ENCODE measurements at places on chromosomes 3 and 15.

- H3K27ac ChIP-seq, result no peak overlapping the region
- peaks cover 2% of the 10 kb centered on the region for H3K27me3 ChIP-seq
- no peak overlapping the region for H3K4me3 ChIP-seq
Observed at GRCh38 chr15:81379269-81379668, 5.3 kb upstream of the TMC3 start.

DNA sequence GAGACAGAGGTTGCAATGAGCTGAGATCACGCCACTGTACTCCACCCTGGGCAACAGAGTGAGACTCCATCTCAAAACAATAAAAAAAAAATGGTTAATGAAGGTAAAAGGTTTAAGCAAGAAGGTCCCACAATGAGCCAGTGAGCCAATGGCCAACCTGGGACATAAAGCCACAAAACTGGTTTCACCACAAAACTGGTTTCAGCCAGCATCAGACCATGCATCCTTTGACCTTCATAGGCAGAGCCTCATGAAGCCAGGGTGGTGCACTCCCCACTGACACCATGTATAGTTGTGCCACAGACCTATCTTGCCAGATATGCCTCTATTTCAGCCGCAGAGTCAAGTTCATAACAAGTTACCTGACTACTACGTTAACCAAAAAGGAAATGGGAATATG lies 41.9 kb downstream of the SCAP start:
- no peaks in the 10 kb centered on the region for H3K27me3 ChIP-seq
- no peak overlapping the region for H3K4me3 ChIP-seq
- no peak for DNase-seq
- peaks cover 2% of the 10 kb centered on the region for H3K36me3 ChIP-seq
- no peaks in the 10 kb centered on the region for H3K4me1 ChIP-seq

GRCh38 chr3:196948442-196949284 lies 6.3 kb upstream of the NCBP2 start:
- H3K27me3 ChIP-seq, result no peaks in the 10 kb centered on the region
- no peaks in the 10 kb centered on the region for H3K36me3 ChIP-seq
- no peak overlapping the region for H3K4me3 ChIP-seq

DNA sequence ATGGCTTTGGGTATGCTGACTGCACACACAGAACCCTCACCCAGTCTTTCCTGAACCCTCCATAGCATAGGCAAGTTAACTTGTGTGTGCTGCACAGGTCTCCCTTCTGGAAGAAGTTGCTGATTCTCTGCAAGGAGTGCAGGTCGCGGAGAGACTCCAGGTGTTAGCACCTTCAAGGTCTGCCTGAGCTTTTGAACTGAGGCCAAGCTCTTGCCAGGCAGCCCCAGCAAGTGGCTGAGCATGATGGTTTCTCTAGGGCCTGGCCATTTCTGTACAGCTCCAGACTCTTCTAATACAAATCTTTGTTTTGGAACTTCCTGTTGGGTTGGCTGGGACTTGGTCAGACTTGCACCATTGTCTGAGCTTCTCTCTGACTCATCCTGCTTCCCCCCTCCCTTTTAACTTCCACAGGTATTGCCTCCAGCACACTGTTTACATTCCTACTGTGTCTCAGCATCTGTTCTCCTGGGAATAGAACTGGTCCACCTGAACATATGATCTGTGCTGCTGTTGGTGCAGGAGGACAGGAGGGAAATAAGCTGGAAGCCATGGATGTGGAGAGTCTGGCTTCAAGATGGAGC lies 53.3 kb downstream of the KY start:
- no peaks in the 10 kb centered on the region for H3K27me3 ChIP-seq
- H3K36me3 ChIP-seq, result no peaks in the 10 kb centered on the region
- no peak overlapping the region for H3K27ac ChIP-seq
- H3K4me1 ChIP-seq, result peaks cover 6% of the 10 kb centered on the region
- H3K4me3 ChIP-seq, result no peak overlapping the region
- no peak for DNase-seq

DNA sequence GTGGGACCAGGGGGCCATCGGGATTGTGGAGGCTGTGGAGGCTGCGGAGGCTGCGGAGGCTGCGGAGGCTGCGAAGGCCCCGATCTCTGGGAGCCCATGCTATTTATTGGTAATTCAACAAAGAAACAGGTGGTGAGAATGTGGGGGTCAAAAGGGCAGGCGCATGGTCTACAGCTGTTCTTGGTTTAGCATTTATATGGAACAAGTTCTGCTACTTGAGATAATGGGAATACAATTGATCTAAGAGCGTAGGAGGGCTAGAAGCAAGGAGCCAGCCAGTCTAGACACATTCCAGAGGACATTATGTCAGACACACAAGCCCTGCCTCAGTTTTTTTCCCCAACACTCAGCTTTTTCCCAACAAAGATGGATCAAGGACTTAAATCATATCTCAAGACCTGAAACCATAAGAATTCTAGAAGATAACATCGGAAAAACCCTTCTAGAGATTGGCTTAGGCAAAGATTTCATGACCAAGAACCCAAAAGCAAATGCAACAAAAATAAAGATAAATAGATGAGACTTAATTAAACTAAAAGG lies 20.1 kb downstream of the C3orf80 start:
- no peaks in the 10 kb centered on the region for H3K27me3 ChIP-seq
- H3K36me3 ChIP-seq, result no peaks in the 10 kb centered on the region
- no peak overlapping the region for H3K27ac ChIP-seq

- H3K27ac ChIP-seq, result no peak overlapping the region
- no peak for DNase-seq
- no peak overlapping the region for H3K4me3 ChIP-seq
- no peaks in the 10 kb centered on the region for H3K27me3 ChIP-seq
- H3K36me3 ChIP-seq, result no peaks in the 10 kb centered on the region
Observed at GRCh38 chr3:69866988-69867720, 127.9 kb downstream of the MITF start.

GRCh38 chr3:94226078-94226477 lies 163.2 kb downstream of the NSUN3 start:
- H3K27ac ChIP-seq, result no peak overlapping the region
- H3K27me3 ChIP-seq, result no peaks in the 10 kb centered on the region
- H3K4me1 ChIP-seq, result no peaks in the 10 kb centered on the region
- H3K36me3 ChIP-seq, result no peaks in the 10 kb centered on the region

- no peaks in the 10 kb centered on the region for H3K4me1 ChIP-seq
- peaks cover 8% of the 10 kb centered on the region for H3K36me3 ChIP-seq
- no peak overlapping the region for H3K4me3 ChIP-seq
- no peak for DNase-seq
Observed at GRCh38 chr3:143989461-143989860, 17.8 kb downstream of the DIPK2A start.

DNA sequence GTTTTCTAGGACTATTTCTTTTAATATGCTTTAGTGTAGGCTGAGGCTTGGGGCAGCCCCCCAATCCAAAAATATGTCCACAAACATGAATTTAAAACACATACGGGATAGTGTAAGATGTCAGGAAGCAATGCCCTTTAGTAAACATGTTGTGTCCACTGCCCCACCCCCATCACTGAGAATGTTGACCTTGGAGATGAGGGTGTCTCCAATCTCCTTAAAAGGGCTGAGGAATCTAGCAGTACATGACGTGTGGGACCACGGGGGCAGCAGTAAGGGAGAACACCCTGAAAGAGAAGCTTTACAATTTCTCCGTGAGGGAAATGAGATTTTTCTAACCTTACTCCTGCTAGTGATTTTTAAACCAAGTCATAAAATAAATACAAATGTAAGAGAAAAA lies 84.7 kb downstream of the SQOR start:
- no peak for DNase-seq
- H3K36me3 ChIP-seq, result no peaks in the 10 kb centered on the region
- no peaks in the 10 kb centered on the region for H3K4me1 ChIP-seq
- H3K4me3 ChIP-seq, result no peak overlapping the region
- H3K27me3 ChIP-seq, result peaks cover 15% of the 10 kb centered on the region
- H3K27ac ChIP-seq, result no peak overlapping the region

Measured in B cell (primary cell).